ENCODE measurements at places on chromosomes 6 and 20.

DNA sequence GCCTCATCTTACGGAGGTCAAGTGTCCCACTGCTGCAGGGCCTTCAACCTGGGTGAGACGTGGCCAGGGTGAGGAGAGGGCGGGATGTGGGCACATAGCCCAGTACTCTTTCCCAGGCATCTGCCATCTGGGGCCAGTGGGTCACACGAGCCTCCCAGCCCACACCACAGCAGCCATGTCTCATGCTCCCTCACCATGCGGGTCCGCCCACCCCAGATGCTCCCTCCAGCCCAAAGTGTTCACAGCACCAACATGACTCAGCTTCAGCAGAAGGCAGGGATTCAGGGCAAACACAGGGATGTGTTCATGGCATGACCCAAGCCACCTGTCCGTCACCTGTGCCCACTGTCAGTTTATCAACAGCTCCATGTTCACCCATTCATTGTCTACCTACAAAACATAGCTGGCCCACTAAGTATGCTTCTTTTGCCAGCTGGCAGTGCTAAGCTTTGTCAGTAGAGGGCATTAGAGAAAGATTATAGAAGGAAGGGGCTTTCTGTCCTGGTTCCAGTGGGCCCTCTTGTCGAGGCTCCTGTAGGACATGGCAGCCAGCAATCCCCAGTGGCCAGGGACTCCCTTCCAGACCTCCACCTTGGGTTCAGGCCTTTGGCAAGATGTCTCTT, 109.2 kb downstream of the FOXF2 start:
- no peak for DNase-seq

DNA sequence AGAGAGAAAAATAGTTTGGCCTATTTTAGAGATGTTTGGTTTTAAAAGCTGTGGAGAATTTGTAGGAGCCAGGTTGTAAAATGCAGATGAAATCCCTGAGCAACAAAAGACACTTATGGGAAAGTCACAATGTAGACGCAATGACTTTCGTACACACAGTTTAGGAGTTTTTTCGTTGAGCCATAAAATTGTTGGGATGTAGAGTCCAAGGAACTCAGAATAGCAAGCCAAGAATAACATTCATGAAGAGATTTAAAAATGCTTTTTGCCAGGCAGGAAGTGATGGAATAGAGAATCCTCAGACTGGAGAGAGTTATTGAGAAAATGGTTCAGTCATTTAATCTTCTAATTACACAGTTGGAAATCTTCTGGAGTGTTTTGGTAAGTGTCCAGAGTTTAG, 11.5 kb upstream of the PROKR2 start:
- no peak for DNase-seq

DNA sequence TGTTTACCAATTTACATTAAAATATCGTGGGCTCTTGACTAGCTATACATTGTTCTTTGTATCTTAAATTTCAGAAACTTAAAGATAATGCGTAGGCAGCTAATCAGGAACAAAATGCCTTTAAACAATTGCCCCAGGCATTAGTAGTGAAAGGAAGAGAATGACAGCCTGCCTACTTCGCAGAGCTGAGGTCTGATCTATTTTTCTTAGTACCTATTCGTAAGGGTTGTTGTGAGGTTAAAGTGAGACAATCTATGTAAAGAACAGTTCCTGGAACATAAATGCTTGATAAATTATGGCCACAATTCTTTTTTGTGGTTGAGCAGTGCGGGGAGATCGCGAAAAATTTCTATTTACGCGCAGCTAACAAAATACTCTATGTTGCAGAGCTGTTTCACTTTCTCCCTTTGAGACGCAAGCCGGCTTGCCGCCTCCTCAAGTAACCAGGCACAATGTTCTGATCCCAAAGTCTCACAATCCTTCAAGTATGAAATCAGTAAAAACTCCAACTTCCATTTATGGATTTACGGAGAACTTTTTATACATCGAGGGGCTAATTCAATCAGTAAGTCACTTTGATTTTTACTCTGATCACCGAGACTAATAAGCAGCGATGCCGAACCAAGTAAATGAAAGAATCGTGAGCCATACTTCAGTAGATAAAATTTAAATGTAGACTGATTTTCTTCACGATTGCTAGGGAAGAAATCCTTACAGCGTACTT, 878 bp upstream of the PNRC1 start:
- peak; percentile 29 for DNase-seq

DNA sequence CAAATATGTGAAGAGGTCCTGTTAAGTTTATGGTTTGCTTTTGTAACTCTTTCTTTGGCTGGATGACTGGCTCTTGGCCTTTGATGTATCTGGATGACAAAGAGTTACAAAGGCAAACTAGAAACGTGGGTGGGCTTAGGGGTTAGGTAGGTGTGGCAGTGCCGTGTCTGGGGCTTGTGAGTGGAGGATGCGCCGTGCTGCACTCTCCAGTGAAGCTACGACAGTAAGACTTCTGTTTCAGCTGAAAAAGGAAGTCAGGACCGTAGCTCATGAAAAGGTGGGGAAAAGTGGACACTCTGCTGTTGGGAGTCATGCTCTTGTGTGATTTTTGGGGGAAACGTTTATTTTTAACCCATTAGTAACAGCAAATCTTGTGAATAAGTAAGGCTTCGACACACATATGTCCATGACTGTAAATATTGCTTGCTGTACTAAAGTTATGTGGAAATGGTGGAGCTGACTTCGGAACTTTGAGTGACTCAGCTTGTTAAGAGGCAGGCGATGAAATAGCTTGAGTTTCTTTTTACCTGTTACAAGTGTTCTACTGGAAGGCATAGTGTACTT, 45.6 kb downstream of the DUSP22 start:
- no peak for DNase-seq

DNA sequence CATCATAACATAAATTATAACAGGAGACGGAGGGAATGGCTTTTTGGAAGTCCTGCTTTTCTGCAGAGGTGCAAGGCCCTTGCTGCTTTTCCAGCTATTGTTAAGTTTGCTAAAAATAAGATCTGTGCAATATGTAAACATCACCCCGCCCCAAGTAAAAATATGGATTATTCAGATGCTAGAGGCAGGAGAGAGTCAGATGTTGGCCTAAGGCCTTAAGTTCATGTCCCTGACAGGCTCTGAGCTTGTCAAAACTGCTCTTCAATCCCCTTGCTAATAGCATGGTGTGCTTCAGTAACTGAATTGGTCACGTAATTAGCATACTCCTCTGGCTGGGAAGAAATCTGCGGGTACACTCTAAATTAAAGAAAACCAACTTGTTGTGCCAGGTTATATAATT, 147.5 kb downstream of the BMP2 start:
- no peak for DNase-seq

DNA sequence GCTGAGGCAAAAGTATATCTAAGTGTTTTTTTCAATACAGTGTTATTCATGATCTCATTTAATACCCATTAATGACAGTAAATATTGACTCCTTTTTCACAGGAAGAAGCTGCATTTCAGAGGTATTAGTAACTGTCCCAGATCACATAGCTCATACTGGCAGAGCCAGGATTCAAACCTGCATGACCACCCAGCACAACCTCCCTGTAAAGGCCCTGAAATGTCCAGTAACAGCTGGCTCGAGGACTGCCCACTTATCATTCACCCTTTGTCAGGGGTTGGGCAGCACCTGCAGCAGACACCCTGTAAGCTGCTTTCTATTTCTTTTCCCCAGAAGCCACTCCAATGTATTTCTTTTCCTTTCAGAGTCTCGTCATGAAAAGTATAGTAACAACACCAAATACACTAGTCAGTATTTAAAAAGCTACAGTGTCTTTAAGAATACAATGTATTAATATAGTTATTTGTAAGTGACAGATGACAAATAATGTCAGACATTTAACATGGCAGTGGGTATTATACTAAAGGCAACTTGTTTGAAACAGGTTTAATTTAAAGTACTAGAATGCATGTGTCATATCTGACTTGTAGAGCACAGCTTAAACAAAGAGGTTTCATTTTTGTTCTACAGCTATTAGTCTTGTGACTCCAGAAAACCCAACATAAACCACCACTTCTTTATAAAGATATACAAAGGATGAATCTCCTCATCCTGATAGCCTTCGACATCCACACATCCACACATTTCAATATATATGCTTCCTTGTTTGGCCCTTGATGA, 841.6 kb upstream of the GJE1 start:
- DNase-seq, result no peak
